ENCODE measurements at places on chromosomes 7 and 10.
A peak's percentile ranks its signal among the peaks of the same experiment; 100 is the strongest.

GRCh38 chr7:130917669-130918128 is 183.7 kb upstream of the KLF14 start:
- DNase-seq = peak; percentile 74

GRCh38 chr10:126569513-126570244 is 100.8 kb downstream of the C10orf90 start:
- peak; percentile 92 for DNase-seq

DNA sequence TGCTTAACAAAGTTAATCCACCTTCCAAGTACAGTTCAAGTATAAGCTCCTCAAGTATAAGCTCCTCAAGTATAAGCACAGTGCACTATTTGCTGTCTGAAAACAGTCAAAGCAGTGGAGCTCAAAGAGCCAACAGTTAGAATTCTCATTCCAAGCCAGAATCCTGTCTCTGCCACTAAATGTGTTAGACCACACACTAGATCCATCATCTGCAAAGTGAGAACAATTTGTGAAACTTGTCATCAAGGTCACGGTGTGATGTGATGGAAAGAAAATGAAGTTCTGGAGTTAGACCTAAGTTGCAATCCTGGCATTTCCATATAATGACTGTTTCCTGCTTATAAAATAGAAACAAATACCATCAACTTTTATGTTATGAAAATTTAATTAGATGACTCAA is 602.5 kb downstream of the TNS3 start:
- DNase-seq = peak; percentile 14

DNA sequence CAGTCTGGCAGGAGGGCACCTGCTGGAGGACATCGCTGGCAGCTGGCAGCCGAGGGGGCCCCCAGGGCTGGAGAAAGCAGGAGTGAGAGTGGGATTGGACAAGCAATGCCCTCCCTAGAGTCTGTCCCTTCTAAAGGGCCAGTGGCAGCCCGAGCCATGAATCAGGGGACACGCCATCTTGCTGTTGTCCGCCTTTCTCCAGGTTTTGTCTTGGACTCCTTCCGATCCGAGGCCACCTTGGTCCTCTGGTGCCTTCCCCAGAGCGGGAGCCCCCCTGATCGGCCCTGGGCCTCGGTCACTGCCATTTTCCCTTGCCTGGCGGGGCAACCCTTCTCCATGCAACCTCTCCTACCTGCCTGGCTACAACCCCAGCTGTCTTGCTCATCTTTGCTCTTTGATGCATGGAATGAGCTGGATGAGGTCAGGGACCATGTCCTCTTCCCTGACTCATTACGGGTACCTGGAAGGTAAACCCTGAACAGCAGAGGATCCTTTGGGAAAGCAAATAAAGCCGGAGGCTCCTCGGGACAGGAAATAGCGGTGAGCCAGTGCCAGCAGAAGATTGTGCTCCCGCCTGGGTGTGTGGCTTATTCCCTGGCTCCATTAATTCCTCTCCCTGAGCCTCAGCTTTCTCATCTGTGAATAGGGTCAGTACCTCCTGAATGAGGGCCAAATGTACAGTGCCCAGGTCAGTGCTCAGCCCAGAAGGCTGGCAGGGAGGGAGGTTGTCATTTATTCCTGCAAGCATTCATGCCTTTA is 112.0 kb downstream of the GRK5 start:
- no peak for DNase-seq

DNA sequence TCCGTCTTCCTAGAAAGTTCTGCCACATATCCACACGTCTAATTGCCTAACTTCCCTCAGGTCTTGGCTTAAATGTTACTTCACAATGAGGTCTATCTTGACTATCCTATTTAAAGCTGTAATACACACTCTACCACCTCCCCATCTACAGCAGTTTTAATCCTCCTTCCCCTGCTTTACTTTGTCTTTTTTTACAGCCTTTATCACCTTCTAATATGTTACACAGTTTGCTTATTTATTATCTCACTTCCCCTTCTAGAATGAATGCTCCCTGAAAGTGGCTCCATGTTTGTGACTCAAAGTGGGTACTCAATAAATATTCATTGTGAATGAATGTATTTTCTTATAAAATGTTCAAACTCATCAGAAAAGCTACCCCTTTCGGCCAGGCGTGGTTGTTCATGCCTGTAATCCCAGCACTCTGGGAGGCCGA is 13.6 kb upstream of the MICU1 start:
- DNase-seq = no peak

Data from cardiac fibroblast (primary cell).